ENCODE measurements at places on chromosomes 7 and 10.

DNA sequence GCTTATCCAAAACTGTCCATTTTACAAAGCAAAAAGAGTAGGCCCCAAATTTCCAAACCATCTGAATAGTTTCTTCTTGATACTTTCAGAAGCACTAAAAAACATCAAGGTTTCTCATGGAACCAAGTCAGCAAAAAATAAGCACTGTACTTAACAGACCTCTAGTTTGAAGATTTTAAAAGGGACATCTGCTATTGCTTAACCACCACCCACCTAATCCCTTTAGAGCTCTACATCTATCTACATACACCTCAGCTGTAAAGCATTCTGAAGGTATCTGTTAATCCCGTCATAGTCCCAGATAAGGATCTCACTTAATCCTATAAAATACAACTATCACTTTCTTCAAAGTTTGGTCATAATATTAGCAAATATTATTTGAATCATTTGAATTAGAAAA is 72.3 kb downstream of the HIBADH start:
- no peak for DNase-seq

DNA sequence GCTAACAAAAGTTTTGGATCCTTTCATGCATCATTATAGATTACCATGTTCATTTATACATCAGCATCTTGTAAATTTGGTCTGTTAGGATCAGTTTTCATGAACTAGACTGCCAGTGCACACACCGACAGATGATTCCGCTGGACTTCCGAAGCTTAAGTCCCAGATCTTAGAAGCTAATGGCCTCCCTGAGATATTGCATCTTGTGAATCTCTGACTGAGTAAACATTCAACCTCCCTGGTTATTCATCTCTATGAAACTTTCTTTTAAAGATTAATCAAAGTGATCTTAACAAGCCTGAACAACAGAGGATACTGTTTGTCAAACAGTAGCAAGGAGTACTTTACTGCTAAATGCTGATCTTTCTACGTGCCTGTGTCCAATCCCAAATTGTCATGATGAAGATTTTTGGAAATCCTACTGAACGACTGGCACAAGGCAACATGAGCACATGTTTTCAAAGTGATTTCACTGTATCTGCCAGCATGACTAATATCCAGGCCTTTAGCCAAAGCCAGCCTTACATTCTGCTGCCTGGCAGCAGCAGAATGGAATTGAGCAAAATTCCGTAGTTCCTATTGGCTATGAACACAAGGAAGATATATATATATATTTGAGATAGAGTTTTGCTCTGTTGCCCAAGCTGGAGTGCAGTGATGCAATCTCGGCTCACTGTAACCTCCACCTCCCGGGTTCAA is 91.3 kb upstream of the ANK3 start:
- no peak for DNase-seq

- DNase-seq = no peak
Measured at GRCh38 chr7:109206196-109206595, 636.5 kb downstream of the DNAJB9 start.

- DNase-seq = no peak
Measured at GRCh38 chr10:21733710-21734109, 199.7 kb downstream of the MLLT10 start.

DNA sequence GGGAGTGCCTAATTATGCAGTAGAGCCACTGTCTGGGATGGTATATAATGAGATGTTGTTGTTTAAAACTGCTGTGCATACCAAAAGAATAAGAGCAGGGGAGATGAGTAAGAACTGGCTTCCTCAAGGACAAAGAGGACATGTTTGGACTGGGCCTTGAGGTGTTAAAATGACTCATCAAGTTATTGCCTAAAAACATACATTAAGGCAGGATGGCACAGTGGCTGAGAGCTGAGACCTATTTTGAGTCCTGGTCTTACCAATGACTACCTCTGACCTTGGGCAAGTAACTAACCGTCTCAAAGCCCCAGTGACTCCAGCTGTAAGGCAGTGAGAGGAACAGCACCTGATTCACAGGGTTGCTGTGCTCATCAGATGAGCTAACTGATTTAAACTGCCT is 71.1 kb downstream of the CFAP58 start:
- DNase-seq = peak; percentile 78

DNA sequence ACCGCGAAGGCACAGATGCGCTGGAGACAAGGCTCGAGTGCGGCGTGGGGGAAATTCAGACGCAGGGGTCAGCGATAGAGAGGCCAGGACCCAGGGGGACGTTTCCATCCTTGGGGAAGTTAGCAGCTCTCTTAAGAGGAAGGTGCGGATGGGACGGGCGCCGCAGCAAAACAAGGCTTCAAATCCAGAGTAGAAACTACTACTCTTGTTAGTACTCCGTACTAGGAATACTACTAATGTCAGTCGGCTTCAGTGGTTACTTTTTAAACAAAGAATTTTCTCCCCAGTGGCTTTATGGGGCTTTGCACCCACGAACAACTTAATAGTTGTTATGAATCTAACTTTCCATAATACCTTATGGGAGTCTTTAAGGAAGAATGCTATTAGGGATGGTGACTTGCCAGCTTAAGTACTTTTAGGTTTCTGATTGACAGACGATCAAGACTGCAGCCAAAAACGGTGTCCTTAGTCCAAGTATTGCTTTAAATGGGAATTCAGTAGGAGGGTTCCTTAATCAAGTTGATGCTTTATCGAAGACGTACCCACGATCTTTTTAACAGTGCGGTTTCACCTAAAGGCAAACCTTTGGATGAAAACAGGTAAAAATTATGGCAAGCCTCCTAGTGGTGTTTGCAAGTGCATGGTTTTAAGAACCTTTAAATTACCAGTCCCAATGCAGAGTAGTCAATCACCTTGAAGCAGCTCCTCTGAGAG is 812 bp upstream of the IDE start:
- peak; percentile 10 for DNase-seq

DNA sequence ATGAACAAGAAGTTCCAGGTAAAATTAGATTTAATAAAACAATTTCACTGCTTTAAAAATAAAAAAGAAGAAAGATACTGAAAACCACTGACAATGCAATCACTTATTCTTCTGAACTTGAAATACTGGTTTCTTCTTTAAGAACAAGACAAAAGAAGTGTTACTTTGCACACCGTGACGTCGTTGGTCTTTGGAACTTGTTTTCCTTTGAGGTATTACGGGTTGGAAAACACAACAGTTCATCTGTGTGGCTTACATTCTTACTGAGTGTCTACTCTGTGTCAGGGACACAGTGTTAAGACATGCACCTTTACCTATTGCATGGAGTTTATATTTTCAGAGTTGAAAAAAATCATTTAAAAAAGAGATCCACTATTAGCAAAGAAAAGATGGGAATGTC is 41.3 kb upstream of the UCN3 start:
- DNase-seq = no peak

DNA sequence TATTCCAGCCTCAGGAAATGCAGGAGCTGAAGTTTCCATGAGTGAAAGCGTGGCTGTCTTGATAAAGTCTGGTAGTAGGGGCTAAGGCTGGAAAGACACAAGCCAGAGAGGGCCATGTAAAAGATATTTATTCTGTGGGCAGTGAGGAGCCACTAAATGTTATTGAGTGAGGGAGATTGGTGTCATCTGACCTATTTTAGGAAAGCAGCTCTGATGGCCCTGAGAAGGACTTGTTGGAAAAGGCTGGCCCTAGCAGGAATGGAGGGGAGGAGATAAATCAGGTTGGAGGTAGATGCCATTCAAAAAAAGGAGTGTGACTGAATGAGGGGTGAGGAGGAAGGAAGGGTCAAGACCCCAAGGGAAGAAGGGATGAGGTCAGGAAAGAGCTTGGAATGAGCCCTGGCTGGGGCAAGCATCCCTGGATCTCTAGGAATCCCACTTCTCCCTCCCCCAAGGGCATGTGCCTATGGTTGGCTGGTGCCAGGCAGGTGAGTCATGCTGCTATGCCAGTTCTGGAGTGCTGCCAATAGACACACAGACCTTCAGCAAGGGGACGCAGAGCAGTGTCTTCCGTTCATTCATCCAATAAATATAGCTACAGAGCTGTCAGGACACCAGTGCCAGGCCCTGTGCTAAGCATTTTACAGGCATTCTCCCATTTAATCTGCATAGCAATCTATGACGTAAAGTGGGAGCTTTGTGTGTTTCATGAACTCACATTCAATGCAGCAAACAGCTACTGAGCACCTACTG is 2.0 kb downstream of the ANKRD2 start:
- no peak for DNase-seq

- DNase-seq = peak; percentile 75
Measured at GRCh38 chr7:150663802-150664494, 21.6 kb upstream of the GIMAP2 start.

DNA sequence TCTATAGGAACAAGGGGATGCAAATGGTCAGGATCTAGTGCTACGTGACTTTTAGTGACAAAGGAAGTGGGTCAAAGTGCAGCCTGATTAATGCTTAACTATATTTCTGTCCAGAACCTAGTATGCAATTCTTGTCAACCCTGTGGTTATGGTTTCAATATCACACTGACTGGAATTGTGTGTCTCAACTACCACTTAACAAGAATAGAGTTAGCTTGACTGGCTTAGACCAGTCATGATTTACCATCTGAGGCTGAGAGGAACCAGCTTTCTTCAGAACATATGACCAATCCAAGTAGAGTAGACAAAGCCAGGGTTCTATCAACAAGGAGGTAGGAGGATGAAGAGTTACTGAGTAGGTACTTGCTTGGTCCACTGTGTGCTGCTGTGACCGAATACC is 54.4 kb downstream of the MYPN start:
- DNase-seq = peak; percentile 71

GRCh38 chr7:39757604-39758003 is 134.2 kb downstream of the RALA start:
- no peak for DNase-seq

DNA sequence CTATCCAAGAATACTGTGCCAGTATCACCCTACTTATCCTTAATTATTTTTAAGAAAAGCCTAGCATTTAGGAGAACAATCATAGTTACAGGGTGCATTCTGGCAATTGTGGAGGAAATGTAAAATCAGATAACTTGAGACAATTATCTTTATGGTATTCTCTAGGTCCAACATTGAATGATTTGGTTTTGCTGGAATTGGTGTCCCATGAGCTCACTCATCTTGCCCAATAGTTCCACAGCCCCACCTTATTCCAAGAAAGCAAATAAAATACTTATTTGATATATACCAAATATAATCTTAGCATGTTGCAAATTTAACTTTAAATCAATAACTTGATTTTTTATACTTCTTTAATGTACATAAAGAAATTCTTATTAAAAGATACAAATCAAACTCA is 65.3 kb downstream of the DGKB start:
- no peak for DNase-seq

DNA sequence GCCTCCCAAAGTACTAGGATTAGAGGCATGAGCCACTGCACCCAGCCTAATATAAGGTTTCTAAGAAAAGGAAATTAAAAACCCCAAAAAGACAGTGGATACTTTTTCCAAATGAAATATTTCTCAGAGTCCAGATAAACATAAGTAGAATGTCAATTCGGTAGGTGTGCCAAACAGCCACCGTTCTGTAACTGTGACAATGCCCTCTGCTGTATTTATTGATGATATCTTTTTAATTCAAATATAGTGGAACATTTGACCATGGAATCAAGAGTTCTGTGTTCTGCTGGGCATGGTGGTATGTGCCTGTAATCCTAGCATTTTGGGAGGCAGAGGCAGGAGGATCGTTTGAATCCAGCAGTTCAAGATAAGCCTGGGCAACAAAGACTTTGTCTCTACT is 28.8 kb upstream of the ZRANB1 start:
- no peak for DNase-seq

DNA sequence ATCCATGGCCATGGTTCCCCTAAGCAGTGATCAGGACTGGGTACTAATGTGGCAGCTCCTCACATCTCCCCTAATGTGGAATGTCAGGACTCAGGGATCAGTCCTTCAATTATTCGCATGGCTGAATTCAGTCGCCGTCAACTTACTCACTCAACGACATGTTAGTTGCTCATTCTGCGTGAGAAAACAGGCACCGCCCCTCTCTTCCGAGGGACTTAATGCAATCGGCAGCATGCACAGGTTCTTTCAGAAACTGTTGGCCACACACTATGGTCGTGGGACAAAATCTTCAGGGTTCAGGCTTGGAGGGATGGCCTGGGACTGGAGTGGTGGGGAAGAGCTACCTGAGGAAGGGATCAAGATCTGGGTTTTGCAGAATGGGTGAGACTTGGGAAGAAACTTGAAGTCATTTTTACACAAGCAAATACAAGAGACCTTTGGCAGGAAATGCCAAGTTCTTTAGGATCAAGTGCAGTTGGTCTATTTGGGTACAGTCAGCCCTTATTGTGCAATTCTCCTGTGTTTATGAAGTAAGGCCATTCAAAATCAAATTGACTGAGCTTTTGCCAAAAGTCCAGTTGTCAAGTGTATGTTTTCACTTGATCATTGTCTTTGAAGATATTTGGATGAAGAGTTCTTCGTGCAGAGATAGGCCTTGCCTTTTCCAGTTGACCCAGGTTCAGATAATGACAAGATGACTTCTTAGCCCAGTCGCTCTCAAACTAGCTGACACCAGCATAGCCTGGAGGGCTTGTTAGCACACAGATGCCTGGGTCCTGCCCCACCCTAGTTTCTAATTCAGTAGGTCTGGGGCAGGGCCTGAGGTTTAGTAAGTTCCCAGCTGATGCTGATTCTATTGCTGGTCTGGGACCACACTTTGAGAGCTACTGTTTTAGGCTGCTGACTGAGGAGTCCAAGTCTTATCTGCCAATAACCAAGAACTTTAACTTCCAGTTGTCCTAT is 48.5 kb downstream of the LRRC18 start:
- no peak for DNase-seq

- no peak for DNase-seq
Measured at GRCh38 chr7:141114029-141114664, 40.3 kb downstream of the TMEM178B start.

- peak; percentile 6 for DNase-seq
Measured at GRCh38 chr10:85791818-85792532, 574.6 kb downstream of the GRID1 start.

GRCh38 chr7:15248514-15248913 is 313.3 kb downstream of the AGMO start:
- no peak for DNase-seq

GRCh38 chr10:79072994-79073645 is 4.4 kb downstream of the ZMIZ1 start:
- DNase-seq = no peak

DNA sequence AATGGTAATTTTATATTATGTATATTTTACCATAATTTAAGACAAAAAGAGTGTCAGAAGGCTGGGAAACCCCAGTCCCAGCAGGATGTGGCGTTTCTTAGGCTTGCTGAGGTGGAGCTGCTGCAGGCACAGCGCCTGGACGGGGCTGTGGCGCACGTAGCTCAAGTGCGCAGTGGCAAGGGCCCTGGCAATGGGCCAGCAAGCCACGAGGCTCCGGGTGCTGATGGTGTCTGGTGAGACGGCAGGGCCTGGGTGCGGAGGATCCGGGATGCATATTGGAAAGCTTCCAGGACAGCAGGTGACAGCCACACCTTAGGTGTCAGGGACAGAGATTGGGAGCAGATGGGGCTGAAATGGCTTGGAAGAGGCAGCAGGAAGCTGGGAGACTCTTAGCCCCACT is 37.2 kb downstream of the CLEC2L start:
- no peak for DNase-seq

- no peak for DNase-seq
Measured at GRCh38 chr10:52027055-52027705, 286.9 kb upstream of the DKK1 start.
